ENCODE measurements at places on chromosomes 5 and 9. TPM values are rescaled to one million over a fixed set of nuclear protein-coding genes. Genes with fewer than 3 reads are reported as not detected.

DNA sequence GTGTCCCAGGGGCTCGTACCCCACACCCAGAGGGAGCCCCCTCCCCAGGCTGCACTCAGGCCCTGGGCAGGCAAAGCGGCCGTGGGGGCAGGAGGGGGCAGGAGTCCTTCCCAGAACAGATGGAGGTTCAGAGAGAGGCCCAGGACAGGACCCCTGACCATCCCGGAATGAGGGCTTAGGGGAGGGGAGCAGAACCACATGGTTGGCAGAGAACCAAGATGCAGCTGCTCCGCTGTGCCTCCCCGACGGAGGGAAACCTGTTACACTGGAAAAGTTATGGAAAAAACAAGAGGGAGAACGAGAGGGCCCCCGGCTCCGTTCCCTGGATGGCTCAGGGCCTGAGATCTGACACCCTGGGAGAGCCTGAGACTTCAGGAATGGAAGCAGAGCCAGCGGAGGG is 22.7 kb downstream of the SLC12A7 start:
- DNase-seq = no peak

- no peak for DNase-seq
These were observed 1.3 kb downstream of the SMAD5 start for GRCh38 chr5:136133922-136134379.

- DNase-seq = no peak
These were observed 314.1 kb upstream of the PTGER4 start for GRCh38 chr5:40365342-40366330.

GRCh38 chr5:170442391-170442790 is 53.2 kb upstream of the KCNMB1 start:
- no peak for DNase-seq

DNA sequence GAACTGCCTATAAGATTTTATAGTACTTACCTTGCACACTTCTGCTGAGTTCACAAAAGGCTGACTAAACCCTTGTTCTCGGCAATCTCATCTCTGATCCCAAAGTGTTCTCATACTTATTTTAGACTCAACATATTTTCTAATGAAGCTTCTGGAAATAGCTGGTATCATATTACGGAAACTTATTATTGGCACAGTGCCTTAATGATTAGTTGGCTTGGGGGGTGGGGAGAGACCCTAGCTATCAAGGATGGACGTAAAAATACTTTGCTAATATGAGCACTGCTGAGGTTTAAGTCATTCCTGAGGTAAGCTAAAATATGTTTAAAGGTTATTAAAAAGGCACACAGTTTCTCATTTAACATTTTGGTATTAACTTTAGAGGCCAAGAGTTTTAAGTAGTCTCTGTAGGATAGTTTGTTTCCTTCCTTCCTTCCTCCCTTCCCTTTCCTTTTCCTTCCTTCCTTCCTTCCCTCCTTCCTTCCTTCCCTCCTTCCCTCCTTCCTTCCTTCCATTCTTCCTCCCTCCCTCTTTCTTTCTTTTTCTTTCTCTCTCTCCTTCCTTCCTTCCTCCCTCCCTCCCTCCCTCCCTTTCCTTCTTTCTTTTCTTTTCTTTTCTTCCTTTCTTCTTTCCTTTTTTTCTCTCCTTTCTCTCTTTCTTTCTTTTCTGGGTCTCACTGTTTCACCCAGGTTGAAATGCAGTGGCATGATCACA is 31.5 kb downstream of the ZSWIM6 start:
- DNase-seq = no peak

STOML2 gene
- polyA plus RNA-seq = 136 TPM
